Muscle of back (tissue), 13 donors: ENCODE measurements at places on chromosomes 1 and 21. TPM values are rescaled to one million over a fixed set of nuclear protein-coding genes. Genes with fewer than 3 reads are reported as not detected.

GRCh38 chr1:10179406-10180091, 30.8 kb upstream of the KIF1B start:
- DNase-seq = no peak

Gene GPR37L1
- polyA plus RNA-seq = 0.04 TPM

Gene OR10J1
- polyA plus RNA-seq = not detected

Gene LMOD1
- polyA plus RNA-seq = 36.9 TPM

DNA sequence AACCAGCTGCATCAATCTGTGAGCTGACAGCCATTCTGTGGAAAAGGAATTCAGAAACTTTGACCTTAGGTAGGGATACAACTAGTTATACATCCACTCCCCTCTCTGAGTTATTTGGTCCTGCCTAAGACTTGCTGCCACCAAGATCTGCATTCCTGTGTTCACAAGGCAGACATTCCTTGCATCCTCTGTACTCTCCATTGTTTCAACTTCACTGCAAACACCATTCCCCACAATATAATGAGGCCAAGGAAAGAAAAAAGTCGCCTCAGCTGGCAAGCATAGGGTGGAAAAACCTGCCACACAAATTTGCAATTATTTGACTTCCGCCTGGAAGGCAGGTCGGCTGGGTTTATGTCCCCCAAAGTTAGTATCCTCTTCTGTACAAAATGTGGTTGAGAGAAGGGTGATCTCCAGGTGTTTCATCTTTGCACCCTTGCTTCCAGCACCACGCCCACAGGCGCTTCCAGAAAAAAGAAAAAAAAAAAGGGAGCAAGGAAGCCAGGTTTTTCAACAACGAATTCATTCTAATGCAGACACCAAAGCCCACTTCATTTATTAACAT, 676 bp upstream of the CTTNBP2NL start:
- DNase-seq = no peak
